HS-5 (cell line): ENCODE measurements at places on chromosomes 6 and 20.

- peak; percentile 24 for DNase-seq
Observed at GRCh38 chr6:73732845-73733675, 37.1 kb downstream of the CD109 start.

DNA sequence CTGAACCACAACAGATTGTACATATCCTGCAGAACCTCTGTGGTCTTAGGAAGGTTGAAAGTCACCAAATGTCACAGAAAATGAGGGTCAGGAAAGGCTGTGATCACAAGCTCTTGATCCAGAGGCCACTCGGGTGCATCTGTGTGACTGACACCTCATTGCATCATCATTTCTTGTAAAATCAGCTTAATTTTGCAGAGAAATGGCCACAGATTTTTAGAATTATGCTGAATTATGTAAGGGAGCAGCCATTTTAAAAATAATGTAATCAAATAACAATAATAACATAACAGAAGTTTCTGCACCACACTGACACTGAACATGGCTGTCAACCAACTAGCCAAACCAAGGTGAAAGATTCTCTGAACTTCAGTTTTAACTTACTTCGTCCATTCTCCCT is 32.5 kb upstream of the PRND start:
- DNase-seq, result no peak

GRCh38 chr6:81609736-81610135 is 142.7 kb downstream of the TENT5A start:
- DNase-seq, result no peak

GRCh38 chr6:30931969-30932645 is at the start of gene SFTA2:
Gene SFTA2, minus strand, starts transcription at chr6:30932170. Its CDS starts 74 bp downstream, at chr6:30932096.
- no peak for DNase-seq

- DNase-seq, result peak; percentile 36
Observed at GRCh38 chr6:131532580-131533039, 40.4 kb upstream of the ARG1 start.

GRCh38 chr6:167137881-167138280 is 15.0 kb downstream of the CCR6 start:
- no peak for DNase-seq

GRCh38 chr6:137680705-137681346 is 186.2 kb upstream of the TNFAIP3 start:
- DNase-seq, result no peak

DNA sequence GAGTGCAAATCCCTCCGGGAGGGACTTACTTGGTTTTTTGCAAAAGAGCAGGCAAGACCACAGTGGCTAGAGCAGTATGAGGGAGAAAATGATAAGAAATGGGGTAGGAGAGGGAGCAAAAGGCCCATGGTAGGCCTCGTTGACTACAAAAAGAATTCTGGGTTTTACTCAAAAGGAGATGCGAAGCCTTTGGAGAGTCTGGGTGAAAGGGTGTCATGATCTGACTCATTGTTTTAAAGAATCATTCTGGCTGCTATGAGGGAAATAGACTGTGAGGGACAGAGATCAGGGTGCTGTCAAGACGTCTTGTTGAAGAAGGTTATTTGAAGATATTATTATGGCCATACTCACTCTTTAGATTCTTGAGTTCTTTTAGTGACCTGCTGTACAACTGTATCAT is 13.0 kb downstream of the TBC1D32 start:
- DNase-seq, result no peak

DNA sequence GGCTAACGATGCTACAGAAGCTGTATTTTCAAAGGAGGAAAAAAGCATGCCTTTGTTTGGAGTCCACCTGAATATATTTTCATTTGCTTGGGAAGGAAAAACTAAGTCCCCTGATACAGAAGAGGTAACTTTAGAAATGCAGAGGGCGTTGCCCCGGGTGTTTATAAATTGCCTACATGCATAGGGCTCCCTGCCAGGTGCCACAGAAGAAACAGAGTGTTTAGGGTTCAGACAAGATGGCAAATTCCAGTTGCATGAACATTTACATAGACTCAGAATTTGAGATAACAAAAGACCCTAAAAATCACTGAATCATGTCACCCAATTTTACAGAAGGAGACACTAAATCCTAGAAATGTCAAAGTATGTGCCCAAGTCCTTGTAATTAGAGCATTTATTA is 19.9 kb downstream of the RIN2 start:
- DNase-seq, result no peak

GRCh38 chr6:63571361-63572043 is 778 bp upstream of the LOC128125822 start:
- DNase-seq, result no peak

DNA sequence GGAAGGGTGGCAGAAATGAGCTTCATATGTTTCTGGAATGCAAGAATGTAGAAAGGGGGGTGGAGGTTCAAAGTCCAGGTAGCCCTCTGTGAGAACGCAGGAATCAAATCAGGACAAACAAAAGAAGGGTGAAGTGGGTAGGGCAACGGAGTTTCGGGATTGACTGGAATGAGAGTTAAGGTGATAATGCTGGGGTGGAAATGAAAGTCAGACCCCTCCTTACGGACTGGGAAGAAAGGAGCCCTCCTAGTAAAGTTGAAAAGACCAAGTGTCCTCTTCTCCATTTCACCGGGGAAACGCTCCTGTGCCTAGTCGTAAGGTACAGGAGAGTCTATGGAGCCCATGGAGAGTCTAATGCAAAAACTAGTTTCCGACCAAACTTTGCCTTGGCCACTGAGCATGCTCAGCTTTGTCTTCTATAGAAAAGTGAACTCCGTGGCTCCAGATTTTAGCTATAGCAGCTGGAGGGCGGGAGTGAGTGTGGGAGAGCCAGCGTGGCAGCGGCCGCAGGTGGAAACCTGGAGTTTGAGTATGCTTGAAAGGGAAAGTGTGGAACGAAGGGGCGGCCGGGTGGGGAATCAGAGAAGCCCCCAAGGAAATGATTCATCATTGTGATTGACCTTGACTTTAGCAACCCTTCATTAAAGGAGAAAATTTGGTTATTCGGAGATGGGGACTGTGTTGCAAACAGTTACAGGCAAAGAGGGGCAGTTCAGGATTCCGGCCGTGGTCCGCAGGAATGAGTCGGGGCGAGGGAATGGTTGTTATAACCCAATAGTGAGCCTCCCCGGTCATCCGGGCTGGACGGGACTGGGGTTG is 1.3 kb upstream of the LRRC1 start:
- no peak for DNase-seq

- DNase-seq, result no peak
Observed at GRCh38 chr6:35635601-35636597, 52.8 kb downstream of the FKBP5 start.

- no peak for DNase-seq
Observed at GRCh38 chr6:22448291-22448711, 121.1 kb upstream of the HDGFL1 start.

- no peak for DNase-seq
Observed at GRCh38 chr6:158259136-158259535, 53.1 kb upstream of the TULP4 start.

DNA sequence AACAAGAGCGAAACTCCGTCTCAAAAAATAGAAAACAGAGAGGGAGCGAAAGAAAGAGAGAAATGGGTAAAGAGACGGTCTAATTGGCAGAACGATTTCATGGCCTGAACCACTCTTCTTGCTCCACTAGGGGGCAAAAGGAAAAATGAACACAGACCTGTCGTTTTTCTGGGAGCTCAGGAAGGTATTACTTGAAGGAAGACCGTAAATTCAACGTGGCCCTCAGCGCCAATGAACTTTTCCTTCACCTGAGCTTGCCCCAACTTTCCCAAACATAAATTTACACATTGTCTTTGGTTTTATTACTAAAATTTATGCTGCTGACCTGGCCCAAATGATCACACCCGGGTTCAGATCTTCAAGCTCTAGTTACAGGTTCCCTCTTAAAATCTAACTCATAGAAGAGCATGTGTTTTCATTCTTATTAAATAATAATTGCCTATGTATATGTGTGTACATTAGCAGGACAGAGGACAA is 67.3 kb downstream of the ATP9A start:
- DNase-seq, result peak; percentile 79

DNA sequence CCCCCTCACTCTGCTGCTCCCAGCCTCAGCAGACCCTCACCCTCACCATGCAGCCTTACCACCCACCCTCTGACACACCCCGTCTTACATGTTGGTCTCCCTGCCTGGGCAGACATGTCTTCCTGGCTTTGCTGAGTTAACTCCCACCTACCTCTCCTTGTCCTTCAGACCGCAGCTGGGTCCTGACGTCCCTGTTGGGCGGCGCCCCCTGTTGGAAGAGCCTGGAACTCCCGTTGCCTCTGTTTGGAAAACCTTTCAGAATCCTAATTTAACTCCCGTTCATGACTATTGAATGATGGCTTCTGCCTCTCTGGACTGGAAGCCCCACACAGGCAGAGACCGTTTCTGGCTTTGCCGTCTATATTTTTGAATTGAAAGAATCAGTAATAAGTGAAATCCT is 245.1 kb downstream of the MYLK4 start:
- DNase-seq, result no peak

DNA sequence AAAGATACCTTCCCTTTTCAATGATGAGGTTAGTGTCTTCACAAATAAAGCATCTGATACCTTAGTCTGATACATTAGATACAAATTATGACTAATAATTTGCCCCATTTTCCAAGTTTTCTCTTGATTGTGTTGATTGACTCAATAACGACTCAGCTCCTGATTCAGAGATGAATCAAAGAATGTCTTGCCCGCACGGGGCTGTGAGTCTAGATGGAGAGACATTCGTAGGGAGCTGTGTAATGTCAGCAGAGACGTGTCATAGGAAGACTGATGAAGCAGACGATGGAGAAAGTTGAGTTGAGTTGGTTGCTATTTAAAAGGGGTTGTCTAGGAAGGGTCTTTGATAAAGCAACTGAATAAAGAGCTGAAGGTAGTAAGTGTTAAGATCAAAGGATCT is 78.2 kb downstream of the TSHZ2 start:
- no peak for DNase-seq

DNA sequence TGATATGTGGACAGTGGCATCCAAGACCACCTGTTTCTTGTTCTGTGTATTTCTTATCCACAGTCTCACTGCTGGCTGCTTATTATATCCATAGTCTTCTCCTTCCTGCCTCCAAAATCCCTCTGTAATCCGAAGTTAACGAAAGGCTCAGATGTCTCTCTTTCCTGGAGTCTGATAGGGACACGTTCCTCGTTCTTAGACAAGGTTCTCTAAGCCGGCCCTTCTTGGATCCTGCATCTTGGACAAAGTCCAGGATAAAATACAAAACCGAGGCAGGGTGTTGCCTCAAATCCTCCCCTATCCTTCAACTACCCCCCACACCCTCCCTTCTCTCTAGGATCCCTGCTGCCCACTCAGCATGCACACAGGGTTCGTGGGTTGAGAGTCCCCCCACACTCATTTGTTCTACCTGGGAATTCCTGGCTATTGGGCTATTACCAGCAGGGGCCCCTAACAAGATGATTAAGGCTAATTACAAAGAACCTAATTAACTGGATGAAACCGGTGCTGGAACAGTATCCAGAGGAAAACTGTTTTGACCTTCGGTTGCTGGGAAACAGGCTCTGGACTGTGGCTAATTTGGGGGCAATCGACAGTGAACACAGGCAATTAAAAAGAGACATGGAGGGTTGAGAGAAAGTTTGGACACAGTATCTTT is 32.7 kb upstream of the MRPS10 start:
- DNase-seq, result no peak

- no peak for DNase-seq
Observed at GRCh38 chr6:131937226-131937625, 13.9 kb downstream of the CCN2 start.

- DNase-seq, result no peak
Observed at GRCh38 chr20:34420146-34420545, 57.1 kb downstream of the ITCH start.

- no peak for DNase-seq
Observed at GRCh38 chr6:82494367-82494766, 130.8 kb downstream of the TPBG start.

DNA sequence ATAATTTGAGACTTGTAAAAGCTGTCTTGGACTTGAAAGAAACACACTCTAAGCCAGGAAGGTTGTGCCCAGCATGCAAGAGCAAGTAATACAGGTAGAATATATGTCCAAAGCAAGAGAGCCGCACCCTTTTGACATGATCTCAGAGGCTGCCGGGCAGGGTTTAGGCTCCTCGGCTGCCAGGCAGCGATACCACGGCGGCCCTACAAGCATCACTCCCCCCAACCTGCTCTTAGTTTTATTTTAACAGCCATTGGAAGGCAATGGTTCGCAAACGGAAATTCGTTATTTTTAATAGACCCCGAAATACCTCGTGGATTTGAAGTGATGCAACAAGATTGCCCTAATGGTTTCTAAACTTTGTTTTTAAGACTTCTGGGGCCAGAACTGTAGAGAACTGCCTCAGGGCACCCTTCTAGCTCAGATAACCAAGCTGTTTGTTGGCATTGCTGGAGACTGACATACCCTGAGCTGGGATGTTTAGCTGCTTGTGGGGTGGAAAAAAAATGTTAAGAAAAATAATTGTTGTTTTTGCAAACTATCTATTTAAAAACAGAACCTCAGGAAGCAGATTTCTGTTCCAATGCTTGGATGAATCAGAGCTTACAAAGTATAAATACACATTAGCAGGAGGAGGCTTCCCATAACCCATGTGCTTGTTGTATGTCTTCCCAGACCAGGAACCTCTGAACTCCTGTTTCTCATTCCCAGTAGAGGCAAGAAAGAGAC is 39.0 kb downstream of the JAG1 start:
- DNase-seq, result no peak

DNA sequence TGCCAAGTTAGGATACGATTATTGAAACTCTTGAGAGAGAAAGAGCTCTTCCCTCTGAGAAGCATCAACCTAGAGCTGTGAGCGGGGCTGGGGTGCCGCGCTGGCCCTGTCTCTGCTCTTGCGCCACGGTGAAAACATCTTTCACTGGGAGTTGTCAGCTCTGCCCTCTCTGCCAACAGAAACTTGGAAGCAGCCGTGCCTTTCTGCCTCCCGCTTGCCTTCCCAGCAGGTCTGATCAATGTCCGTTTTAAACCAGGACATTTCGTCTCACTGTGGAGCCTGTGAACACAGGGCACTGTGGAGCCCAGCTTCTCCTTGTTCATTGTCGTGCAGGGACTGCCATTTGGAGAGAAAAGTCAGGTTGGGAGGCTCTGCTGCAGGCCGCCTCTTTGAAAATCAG is 249.2 kb upstream of the PMEPA1 start:
- DNase-seq, result no peak

DNA sequence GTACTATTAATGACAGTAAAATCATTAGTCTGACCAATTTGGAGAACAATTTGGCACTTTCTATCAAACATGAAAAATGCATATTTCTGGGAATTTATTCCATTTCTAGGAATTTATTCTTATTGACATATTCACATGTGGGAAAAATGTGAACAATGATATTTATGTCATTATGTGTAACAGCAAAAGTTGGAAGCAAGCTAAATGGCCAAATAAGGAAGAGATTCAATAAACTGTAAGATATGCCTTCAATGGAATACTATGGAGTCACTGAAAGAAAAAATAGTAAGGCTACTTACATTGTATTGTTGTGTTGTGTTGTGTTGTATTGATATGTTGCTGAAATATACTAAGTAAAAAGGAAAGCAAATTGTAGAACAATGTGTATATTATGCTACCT is 100.5 kb upstream of the EDN1 start:
- no peak for DNase-seq

- DNase-seq, result no peak
Observed at GRCh38 chr6:138188278-138188941, 26.7 kb downstream of the ARFGEF3 start.

- no peak for DNase-seq
Observed at GRCh38 chr6:14540276-14540675, 422.7 kb downstream of the CD83 start.
